ENCODE measurements at places on chromosomes 7 and 10.
A peak's percentile ranks its signal among the peaks of the same experiment; 100 is the strongest.

- peak; percentile 54 for DNase-seq
Observed at GRCh38 chr7:144908943-144909556, 73.2 kb upstream of the TPK1 start.

DNA sequence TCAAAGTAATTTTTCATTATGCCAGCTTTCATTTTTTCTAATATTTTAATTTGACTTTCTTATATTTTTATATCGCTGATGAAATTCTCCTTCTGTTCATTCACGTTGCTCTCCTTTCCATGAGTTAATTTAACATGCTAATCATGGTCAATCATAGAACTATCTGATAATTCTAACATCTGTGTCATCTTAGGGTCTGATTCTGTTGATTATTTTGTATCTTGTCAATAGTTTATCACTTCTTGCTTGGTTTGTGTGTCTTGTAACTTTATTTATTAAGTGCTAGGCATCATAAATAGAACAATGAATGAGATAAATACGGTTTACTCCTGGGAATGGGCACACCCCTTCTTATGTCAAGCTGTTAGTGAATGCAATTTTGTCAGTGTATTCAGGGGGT is 11.0 kb downstream of the TCERG1L start:
- no peak for DNase-seq

- no peak for DNase-seq
Observed at GRCh38 chr10:118868589-118868988, 113.8 kb upstream of the CACUL1 start.

DNA sequence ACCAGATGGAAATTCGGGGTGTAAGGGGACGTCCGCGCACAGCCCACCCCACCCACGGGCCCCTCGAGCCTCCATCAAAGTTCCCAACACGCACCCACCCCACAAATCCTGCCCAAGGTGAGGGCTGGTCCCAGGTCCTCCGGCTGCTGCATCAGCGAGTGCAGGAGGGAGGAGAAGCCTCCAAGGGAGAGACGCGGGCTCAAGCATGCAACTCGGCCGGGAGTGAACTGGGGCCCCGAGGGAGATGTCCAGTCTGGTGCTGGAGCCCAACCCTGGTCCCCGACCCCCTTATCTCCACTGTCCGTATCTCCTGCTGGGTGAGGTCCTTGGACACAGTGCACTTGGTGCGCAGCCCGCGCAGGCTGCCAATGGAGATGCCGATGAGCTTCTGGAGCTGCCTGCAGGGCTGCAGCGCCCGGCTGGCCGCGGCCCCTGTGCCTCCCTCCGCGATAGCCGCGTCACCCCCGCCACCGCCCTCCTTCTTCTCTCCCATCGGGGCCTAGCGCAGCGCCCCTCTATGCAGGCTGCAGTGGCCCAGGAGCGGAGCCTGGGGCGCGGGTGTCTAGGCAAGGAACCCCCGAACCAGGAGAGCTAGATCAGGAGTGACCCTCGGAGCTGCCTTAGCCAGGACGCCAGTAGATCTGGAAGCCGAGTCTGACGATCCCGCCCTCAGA is 489.2 kb downstream of the ZNF33B start:
- no peak for DNase-seq

DNA sequence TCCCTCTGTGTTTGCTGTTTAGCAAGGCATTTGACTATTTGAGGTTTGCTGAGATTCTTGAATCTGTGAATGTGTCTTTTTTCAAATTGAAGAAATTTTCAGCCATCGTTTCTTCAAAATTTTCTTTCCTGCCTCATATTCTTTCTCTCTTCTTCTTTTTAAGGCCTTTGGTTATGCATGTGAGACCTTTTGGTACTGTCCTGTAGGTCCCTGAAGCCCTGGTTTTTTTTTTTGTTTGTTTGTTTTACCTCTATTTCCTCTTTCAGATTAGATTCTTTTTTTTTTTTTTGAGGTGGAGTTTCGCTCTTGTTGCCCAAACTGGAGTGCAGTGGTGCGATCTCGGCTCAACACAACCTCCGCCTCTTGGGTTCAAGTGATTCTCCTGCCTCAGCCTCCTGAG is 45.3 kb downstream of the MLLT10 start:
- DNase-seq = no peak

GRCh38 chr7:74187915-74188675 is 13.9 kb downstream of the EIF4H start:
- DNase-seq = no peak

DNA sequence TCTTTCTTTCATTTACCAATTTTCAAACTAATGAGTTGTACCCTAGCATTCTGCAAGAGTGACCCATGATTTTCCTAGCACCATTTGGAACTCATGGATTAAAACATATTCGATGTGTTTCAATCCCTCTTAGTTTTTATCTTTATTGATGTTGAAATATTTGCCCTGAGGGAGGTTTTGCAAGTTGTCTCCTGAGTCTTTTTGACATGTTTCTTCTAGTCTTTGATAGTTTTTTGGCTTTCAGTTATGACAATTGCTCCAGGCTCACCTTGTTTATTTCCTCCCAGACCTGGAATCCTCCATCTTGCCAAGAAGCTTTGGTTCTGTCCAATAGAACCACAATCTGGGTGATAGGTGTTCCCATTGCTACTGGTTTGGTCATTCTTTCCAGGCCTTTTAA is 327.8 kb downstream of the WDR11 start:
- DNase-seq = no peak

DNA sequence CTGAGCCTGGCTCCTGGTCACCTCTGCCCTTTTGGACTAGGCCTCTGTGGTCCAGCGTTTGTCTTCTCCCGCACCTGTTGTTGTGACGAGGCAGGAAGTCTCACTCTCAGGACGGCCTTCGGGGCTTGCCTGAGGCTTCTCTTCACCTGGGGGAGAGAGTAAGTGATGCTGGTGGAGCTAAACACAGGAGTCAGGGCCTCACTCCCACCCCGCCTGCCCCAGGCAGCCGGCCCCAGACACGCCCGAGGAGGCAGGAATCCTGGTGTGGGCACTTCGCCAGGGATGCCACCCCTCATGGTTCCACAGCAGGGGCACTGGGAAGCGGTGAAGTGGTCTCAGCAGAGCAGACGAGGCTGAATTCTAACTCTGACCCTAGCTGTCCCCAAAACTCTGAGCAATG is 42.4 kb downstream of the IL2RA start:
- no peak for DNase-seq

DNA sequence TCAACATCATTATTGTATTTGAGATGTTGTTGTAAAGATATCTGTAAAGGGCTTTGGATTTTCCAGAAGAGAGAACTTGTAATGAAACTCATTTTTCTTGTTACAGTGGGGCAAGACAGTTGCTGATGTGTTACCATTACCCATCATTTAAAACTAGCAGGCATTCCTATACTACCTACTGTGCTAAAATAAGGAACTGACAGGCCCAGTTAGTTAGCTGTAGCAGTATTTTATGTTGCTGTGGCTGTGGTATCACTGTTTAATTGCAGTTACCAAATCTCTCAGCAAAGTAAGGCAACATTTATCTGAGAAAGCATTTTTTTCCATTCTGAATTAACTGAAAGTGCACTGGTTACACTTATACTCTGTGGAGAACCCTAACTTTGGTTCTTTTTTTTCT is 9.9 kb downstream of the ST7 start:
- no peak for DNase-seq

All from ecto neural progenitor cell (in vitro differentiated cells).